ENCODE measurements at places on chromosomes 7 and 10.

DNA sequence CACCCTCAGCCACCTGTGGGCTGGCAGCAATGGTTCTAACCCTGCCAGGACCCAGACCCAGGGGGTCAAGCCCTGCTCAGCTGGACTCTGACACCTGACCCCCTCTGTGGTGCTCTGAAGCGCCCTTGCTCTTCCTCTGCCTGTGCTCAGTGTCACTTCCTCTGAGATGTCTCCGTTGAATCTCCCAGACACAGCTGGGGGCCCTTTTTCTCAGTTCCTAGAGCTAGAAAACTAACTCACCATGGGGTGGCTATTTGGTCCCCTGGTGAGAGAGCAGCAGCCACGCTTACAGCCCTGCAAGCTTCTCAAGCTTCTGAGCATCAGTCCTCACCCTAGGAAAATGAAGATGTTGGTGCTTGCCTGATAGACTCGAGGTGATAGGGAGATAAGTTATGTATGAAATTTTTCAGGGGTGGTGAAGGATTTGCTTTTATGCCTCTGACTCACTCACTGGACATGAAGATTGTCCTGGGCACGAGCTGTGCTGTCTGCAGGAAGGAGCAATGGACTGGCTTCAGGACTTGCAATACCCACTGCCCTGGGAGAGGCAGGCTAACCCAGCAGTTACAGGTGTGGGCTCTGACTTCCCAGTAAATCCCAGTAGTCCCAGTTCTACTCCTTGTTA is 29.6 kb downstream of the COL13A1 start:
- DNase-seq, result no peak

DNA sequence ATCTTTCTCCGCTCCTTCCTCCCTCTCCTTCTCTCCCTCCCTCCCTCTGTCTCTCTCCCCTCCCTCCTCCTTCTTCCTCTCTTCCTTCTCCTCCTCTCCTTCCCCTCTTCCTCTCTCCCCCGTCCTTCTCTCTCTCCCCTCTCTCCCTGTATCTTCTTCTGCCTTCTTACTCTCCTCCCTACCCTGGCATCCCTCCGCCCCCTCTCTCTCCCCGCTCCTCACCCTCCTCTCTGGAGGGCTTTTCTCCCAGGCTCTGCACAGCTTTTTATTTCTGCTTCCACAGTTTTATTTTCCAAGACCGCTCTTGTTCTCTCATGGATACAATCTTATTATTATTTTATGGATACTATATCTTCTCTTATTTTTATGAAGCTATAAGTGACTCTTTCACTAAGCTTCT is 32.6 kb downstream of the AP5Z1 start:
- no peak for DNase-seq

DNA sequence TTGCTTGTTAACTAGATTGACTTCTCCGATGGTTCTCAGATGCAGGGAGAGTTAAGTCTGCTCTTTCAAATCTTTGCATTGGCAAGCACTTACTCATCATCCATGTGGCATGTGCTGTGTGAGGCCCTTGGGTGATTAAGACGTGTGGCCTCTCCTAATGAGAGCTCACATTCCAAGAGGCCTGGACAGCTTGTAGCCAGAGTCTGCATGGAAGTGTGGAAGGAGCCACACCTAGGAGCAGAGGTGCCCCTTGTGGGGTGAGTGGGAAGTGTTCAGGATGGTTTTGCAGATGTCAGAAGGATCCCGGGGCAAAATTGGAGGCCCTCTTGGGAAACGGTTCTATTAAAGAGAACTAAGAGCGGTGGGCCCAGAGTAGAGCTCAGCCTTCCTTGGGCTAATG is 225.9 kb downstream of the PAXIP1 start:
- DNase-seq, result no peak

DNA sequence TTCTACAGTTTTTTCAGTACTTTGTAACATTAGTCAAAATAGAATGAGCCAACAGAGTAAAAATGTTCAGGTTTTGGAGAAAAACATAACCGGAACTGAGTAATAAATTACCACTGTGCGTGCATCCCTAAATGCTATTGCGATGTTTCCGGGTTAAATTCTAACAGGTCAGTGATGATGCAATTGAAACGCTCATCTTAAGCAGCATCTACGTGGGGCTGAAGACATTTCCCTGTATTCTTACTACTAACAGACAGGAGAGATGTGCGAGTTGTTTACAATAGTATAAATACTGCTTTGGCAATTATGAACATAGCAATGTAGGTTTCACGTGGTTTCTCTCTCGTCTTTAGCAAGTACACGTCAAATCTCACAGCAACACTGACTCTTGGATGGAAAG is 149.4 kb downstream of the USP6NL start:
- DNase-seq, result no peak

DNA sequence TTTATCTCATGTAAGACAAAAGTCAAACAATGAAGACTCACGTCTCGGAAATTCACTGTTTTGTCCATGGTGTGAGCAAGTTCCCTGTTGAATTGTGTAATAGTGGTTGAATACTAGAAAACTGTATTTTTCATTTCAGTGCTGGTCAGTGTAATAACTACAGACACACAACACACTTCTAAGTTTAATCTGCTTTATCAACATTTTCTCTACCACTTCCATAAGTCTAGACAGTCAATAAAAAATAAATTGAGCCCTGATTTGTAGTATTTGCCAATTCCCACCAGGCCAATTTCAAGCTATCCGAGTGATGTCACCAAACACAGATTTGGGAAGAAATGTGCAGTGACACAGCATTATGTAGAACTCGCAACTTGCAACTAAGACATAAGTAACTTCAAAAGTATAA is 81.9 kb downstream of the GPR141 start:
- DNase-seq, result no peak

DNA sequence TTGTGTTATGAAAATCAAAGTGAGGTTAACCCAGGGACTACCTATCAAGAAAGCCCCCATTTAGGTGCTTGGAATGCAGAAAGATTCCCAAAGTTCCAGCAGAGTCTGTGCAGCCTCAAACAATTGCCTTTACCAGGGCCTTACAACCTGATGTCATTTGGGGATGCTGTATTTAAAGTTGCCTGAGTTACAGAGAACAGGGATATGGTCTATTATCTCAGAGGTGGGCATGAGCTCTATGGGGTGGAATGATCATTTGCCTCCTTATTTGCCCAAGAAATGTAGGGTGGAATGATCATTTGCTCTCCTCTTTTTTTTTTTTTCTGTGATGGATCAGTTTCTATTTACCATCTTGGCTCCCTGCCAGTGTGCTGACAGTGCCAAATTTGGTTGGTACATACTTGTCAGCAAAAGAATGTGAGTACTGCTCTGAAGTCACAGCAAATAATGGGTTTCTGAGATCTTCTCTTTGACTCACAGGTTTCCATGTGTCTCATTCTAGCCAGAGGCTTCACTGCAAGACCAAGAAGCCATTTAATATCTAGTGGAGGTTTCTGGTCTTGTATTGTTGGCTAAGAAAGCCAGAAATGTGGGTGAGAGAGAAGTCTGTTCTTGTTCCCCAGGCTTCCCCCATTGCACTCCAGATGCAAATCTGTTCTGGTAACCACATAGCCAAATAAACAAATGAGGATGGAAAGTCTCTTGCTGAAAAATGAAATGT is 45.5 kb upstream of the ZNRF2 start:
- DNase-seq, result no peak

- DNase-seq, result no peak
Observed at GRCh38 chr7:82106201-82106600, 336.4 kb upstream of the HGF start.

- DNase-seq, result peak; percentile 16
Observed at GRCh38 chr7:123635551-123636359, 19.9 kb upstream of the LMOD2 start.

DNA sequence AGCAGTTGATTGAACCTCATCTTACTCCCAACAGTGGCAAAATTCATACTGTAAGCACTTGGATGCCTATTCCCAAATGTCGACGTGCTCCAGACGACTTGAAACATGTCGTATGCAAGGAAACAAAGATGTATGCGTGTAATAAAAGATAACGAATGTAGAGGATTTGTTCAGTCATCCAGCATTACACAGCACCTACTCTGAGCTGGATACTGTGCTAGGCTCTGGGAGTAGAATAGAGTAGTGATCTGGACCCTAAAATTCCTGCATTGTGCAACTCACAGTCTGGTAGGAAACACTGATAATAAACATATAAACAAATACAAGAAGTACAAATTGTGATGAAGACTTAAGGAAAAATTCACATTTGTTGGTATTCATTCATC is 5.6 kb upstream of the TBX20 start:
- DNase-seq, result no peak

DNA sequence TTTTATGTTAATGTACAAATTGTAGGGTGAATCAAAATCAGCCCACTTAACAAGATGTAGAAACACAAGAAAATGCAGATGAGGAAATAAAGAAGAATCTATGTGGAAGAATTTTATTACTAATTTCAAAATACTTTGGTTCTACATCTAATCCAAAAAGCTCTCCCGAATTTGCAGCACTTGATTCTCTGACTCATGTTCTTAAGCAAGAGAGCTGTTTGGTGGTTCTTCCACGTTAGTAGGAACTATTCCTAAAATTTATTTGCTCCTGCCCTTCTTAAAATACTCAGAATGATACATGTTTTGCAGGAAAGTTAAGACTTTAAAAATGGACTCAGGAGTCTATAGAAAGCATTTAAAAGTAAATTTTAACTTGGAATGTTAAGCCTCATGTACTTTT is 91.8 kb downstream of the ZMYND11 start:
- no peak for DNase-seq

Measured in KBM-7 (cell line).